ENCODE measurements at places on chromosomes 2 and 18.

- DNase-seq, result no peak
Observed at GRCh38 chr18:21163647-21164547, 52.3 kb upstream of the ROCK1 start.

- no peak for DNase-seq
Observed at GRCh38 chr2:42878581-42878980, 86.2 kb upstream of the HAAO start.

DNA sequence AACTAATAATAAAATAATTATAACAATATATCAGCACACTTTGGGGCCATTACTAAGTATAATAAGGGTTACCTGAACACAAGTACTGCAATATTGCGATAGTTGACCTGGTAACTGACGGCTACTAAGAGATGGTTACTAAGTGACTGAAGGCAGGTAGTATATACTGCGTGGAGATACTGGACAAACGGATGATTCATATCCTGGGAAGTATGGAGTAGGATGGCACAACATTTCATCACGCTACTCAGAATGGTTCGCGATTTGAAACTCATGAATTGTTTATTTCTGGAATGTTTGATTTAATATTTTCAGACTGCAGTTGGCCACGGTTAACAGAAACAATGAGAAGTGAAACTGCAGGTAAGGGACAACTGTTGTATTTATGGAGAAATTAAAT lies 39.5 kb upstream of the FLACC1 start:
- peak; percentile 56 for DNase-seq

DNA sequence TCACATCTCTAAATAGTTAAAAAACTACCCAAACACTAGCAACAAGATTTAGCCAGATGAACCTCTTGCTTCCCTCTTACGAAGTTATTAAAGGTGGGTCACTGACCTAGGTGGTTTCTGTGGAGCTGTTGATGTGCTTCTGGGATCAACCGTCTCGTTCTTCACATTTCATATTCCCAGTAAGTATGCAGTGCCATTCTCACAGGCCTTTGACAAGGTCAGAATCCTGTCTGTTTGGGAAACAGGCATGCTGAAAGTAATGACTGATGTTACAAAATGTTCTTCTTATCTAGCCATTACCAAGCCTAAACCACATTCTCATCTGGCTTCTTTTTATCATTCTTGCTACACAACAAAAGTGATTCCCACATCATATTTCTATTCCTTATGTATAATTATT lies 70.3 kb downstream of the WDR7 start:
- no peak for DNase-seq

- DNase-seq, result no peak
Observed at GRCh38 chr2:74066491-74067203, 81.1 kb downstream of the BOLA3 start.

DNA sequence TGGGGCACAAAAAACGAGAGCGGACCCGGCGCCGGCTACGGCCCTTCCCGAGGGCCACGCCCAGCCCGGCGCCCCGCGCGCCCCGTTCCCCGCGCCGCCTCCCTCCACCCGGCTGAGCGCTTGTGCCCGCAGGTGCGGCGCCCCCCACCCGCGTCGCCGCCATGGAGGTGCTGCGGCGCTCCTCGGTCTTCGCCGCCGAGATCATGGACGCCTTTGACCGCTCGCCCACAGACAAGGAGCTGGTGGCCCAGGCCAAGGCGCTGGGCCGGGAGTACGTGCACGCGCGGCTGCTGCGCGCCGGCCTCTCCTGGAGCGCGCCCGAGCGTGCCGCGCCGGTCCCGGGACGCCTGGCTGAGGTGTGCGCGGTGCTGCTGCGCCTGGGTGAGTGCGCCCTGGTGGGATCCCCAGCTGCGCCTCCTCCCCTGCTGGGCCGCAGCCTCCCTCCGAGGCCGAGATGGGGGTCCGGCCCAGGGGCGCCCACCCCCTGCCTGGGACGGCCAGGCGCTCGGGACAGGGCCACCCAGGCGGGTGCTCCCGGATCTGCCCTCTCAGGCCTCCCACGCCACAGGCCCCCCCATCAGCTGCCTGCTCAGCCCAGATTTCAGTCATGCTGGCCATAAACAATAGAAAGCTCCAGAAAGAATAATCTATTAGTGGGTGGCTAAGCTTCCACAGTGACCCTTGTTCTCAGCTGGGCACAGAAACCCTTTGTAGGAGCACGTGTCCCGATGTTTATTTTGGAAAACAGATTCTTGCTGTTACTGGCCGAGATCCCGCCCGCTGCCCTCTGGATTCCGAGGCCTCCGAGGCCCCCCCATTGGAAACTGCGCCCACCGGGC lies 997 bp downstream of the BOK start:
- peak; percentile 73 for DNase-seq

DNA sequence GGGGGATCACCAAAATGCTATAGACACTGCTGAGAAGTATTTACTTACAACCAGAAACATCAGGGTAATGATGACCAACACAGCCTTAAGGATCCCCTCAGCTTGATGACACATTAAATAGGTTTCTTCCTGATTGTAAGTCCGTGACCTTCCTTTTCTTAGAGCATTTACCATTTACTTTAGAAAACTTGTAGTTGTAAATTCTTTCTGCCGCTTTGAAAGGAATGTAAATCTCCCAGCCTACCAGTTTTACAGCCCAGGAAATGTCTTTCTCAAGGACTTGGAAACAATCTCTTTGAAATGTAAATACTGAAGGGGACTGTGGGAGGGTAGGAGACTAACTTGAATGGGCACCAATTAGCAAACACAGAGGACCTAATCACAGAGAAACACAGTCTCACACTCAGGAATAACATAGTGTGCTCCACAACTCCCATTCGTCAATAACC lies 278.6 kb downstream of the DSC3 start:
- peak; percentile 23 for DNase-seq

DNA sequence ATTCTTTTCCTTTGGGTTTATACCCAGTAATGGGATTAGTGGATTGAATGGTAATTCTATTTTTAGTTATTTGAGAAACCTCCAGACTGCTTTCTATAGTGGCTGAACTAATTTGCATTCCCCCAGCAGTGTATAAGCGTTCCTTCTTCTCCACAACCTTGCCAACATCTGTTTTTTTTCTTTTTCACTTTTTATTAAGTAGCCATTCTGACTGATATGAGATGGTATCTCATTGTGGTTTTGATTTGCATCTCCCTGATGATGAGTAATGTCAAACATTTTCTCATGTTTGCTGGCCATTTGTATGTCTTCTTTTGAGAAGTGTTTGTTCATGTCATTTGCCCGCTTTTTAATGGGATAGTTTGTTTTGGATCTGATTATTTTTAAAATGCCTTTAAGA lies 64.1 kb upstream of the MEIS1 start:
- peak; percentile 26 for DNase-seq

GRCh38 chr2:97739893-97740245 lies 26.5 kb downstream of the ZAP70 start:
- no peak for DNase-seq

- DNase-seq, result no peak
Observed at GRCh38 chr2:149129433-149129832, 90.9 kb downstream of the LYPD6B start.

DNA sequence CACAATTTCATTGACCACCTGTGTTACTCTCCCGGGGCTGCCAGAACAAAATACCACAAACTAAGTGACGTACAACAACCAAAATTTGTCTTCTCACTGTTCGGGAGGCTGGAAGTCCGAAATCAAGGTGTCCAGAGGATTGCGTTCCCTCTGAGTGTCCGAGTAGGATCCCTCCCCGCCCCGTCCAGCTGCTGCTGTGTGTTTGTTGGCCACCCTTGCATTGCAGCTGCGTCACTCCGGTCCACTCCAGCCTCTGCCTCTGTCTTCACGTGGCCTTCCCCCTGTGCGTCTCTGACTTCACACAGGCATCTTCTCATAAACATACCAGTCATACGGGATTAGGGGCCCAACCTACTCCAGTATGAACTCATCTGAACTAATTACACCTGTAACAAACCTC lies 251.8 kb upstream of the SMIM21 start:
- DNase-seq, result no peak

All from DMS53 (cell line).